ENCODE measurements at places on chromosomes 5 and 9.

GRCh38 chr5:175250426-175250825 is 193.6 kb downstream of the DRD1 start:
- DNase-seq: no peak

GRCh38 chr9:129052592-129052991 is 16.2 kb downstream of the MIGA2 start:
- DNase-seq: no peak

DNA sequence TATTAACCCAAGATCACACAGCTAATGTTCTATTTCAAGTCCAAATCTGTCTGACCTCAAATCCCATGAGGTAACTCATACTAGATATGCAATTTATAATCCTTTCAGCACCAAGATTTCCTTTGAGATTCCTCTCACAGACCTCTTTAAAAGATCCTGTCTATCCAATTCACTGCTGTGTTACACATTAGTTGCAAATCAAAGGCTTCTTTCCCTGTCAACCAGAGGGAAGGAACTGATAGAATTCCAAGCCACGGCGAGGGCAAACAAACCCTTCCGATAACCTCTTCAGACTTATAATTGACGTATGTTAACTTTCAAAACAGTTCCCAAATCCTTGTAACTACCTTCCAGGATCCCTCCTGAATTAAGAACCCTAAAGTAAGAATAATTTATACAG is 168.9 kb downstream of the DRD1 start:
- no peak for DNase-seq

DNA sequence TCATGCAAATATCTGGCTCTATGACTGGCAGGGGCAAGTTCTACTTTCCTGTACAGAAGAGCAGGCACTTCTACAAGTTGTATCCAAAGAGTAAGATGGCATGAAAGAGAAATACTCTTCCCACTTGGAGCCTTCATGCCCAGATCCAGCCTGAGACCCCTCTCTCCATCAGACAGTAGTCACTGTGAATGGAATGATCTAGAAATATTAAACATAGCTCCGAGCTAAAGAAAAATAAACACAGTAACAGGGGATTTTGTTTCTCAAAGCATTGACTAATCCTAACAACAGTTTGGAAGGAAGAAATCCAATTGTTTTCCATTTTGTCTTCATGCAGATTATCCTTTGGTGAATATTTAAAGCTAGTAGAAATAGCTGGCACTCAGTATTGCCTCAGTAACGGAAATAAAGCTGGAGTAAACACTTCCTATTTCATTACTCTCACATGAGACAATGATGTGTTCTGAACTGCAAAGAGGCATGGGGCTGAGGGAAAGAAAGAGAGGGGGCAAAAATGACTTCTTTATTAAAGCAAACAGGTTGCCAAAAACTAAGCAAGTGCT is 100.0 kb downstream of the SEMA5A start:
- no peak for DNase-seq

DNA sequence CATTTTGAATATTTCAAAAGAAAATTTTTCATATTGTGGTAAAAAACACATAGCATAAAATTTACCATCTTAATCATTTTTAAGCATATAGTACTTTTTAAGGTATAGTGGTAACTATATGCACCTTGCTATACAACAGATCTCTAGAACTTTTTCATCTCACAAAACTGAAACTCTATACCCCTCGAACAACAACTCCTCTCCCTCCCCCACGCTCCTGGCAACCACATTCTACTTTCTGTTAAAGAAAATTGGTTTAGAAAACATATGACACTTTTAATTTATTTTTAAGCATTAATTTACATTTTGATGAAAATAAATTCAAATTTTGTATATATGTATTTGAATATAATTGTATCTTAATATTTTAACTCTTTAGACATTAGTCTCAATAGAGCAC is 147.2 kb upstream of the EFNA5 start:
- no peak for DNase-seq

- no peak for DNase-seq
These were observed 95.7 kb upstream of the EFNA5 start for GRCh38 chr5:107766439-107766838.
